Omental fat pad (tissue), 4 donors: ENCODE measurements at places on chromosomes 6 and 20.
A peak's percentile ranks its signal among the peaks of the same experiment; 100 is the strongest.

- DNase-seq = no peak
Measured at GRCh38 chr6:51410453-51410852, 591.8 kb downstream of the TFAP2B start.

DNA sequence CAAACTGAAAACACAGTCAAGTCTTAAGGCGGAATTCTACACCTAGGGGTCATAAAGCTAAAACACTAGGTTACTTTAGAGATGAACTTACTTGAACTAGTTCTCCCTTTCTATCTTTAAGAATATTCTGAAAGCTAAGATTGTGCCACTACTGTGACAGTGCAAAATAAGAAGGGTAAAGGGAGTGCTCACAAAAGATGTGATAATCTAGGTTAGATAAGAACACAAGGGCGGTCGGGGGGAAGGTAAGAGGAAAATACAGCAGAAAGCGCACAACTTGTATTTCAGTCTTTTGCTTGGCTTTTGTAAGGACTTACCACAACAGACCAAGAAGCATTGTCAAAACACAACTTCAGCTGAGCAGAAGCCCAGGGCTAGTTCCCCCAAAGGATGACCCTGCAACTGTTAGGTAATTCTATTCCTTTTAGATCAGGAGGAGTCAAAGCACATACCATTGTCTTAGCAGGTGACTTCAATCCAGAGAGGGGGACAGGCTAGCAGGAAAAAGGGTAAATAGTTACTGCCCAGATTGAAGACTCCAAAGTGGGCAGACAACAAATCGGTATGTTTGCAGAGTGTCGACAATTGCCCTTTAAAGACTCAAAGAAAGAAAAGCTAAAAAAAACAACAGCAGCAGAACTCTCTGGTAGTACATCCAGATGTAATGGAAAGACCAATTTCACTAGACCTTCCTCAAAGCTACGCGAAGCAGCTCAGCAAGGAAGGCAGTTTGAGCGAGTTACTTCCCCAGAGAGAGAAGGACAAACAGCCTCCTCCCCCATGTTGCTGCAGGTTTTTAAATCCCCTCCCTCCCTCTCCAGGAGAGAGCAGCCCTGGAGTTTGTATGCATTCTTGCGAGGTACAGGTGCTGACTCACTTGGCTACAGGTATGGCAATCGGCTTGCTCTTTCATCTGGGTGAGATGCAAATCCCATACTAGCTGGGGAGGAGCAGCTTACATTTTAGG is 59.0 kb downstream of the RIPOR2 start:
- DNase-seq = no peak

- DNase-seq = no peak
Measured at GRCh38 chr20:62830821-62831220, 14.0 kb downstream of the COL9A3 start.

DNA sequence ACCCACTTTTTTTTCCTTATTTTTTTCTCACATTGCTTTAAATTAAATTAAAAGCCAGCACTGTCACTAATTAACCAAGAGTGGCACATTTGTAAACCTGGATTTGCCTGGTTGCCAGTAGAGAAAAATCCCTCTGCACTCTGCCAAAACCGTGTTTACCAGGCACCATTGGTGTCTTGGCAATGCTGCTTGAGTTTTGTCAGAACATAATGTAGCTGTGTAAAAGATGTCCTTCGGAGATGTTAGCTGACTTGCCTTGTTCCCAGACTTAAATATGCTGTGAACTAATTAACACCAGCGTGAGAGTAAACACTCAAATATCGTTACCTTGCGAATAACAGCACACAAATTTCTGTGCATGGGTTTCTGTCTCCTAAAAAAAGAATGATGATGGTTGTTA is 694.9 kb upstream of the ID4 start:
- DNase-seq = no peak

- no peak for DNase-seq
Measured at GRCh38 chr6:36533321-36533720, 14.0 kb downstream of the STK38 start.

GRCh38 chr20:23235173-23236027 is 115.2 kb upstream of the NXT1 start:
- no peak for DNase-seq

DNA sequence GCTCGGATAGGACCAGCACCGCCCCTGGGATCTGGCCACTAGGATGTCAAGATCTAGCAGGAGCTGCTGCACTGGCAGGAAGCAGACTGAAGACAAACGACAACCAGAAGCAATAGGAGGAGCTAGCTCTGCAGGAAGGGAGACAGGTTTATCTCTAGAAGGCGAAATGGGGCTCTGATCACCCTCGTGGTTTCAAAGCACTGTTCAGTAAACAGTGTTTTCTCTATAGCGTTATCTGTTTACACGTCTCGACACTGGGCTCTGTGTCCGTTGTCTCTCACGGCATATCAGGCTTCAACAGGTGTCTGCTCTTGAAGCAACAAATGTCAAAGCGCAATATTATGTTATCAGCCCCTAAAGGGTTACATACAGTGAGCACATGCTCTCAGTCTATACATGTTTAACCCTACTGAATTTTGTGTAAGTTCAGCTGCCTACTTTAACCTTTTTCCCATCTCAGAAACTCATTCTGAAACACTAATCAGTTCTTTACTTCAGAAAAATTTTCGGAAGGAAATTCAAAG is 23.8 kb downstream of the TMEM14B start:
- DNase-seq = no peak

- DNase-seq = no peak
Measured at GRCh38 chr6:33344701-33345697, 27.5 kb upstream of the ZBTB22 start.

DNA sequence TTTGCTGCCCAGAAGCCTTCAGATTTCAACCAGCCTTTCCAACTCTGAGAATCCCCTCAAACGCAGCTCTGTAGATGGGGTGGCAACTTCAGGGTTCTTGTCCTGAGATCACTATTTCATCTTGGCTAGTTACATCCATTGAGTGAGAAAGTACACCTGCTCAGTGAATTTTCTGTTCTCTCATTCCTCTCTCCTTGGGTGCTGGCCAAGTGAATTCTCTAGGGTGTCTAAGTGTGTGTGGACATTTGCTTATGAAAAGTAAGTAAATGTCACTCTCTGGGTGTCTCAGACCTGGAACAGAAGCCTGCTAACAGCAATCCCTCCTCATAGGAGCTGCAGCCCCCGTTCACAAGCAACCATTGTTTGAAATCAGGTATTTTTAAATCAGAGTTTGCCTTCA is 3.8 kb downstream of the RIN2 start:
- DNase-seq = no peak

- DNase-seq = no peak
Measured at GRCh38 chr6:147001621-147002020, 202.6 kb upstream of the STXBP5 start.

- no peak for DNase-seq
Measured at GRCh38 chr6:31557443-31558317, 10.3 kb downstream of the NFKBIL1 start.

DNA sequence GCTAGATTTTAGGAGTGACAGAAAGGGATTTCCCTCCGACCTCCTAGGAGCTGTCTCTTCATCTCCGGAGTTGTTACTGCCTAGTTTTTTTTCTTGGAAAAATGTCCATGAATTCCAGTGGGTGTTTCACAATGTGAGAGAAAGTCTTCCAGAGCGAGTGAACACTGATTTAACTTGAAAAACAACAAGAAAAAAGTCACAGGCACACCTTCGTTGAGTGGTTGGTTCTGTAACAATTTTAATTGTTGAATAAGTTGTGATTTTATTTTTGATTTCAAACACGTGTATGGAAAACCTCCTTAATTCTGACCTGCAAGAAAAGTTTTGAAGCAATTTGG is 2.9 kb downstream of the TFAP2C start:
- DNase-seq = no peak

DNA sequence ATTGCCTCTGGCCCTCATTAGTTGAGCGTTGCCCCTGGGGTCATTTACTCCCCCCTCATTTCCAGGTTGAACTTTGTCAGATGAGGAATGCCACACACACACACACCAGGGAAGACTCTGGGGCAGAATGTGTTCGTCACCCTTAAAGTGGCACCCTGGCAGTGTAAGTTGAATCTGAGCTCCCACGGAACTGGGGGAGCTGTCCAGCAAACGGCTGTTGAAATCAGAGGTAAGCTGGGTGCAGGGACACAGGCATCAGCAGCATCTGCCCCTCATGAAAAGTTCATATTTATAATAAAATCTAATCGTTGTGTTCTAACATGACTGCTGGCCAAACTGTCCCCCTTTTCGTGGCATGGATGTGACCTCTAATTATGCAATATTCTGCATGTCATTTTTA is 4.3 kb upstream of the MC3R start:
- DNase-seq = no peak

GRCh38 chr6:98946879-98947410 is 801 bp downstream of the FBXL4 start:
- peak; percentile 27 for DNase-seq

DNA sequence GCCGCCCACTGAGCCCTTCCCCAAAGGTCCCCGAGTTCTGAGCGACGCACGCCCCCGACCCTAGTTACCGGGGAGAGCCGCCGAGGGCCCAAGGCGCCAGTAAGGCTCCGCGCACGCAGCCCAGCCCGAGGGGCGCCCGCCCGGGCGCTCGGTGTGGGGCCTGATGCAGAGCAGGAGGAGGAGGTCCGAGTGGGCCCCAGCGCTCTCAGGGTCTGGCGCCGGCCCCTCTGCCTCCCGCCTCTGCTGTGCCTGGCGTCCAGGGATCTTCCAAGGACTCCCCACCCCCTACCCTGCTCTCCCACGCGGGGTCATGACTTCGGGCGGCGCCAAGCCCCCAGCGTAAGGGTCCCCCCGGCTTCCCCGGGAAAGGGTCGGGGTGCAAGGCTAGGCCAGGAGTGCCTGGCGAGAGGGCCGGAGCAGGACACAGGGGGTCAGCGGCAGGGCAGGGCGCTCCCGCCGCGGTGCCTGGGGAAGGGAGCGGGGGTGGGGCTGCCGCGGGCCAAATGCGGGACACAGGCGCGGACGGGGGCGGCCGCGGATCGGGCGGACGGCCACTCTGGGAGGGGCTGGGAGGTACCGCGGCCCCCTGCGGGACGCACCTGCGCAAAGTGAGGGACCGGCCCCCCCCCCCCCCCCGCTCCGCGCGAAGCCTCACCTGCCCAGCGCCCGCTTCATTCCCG is 637 bp downstream of the ABHD12 start:
- no peak for DNase-seq

DNA sequence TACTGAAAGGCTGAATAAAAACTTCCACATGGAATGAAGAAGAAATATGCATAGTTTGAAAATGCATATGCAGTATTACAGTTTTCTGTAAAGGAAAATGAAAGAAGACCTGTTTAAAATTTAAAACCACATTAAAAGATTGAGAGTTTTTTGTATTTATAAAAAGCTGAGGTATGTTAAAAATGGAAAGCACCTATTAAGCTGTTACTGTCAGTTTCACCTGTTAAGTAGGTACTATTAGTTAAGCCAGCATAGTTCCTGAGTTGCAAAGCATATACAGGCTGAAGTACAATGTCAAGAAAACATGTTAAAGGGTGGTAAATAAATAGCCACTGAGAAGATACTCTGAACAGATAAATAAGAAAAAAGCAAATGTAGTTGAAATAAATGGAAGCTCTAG is 69.9 kb downstream of the ATXN1 start:
- DNase-seq = no peak

GRCh38 chr6:147190556-147190955 is 13.7 kb upstream of the STXBP5 start:
- DNase-seq = no peak

- DNase-seq = no peak
Measured at GRCh38 chr20:44979090-44979621, 12.8 kb downstream of the STK4 start.

- no peak for DNase-seq
Measured at GRCh38 chr6:44471271-44471981, 83.9 kb downstream of the CDC5L start.

DNA sequence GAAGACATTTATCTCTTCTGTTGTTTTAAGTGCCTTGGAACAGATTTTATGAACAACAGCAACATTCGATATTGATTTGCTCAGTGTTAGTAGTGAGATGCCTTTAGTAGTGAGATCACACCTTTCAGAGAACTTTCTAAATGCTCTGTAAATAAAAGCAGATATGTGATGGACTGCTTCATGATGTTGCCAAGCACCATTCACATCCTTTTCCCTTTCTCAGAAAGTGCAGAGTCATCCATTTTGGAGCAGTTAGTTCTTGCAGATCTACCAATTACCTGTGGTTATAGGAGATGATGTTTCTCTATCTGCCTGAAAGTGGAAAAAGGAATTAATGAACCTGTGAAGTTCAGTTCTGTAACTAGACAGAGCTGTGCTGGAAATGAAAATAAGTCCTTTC is 27.0 kb downstream of the CBFA2T2 start:
- no peak for DNase-seq

DNA sequence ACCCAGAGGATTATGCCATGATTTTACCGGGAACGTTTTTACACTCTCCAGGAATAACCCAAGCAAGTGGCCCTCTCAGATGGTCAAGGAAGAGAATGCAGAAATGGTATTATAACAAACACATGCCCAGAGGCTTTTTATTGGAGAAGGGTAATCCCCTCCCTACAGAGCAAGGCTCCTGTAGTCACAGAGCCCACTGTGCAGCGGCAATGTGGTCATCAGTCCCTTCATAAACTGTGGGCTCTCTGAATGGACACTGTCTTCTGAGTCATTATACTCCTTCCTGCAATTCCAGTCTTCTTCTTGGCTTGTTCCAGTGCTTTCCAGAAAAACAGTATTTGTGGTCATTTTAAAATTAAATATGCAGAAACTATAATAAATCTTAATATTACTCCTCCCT is 74.7 kb downstream of the LAMA4 start:
- no peak for DNase-seq

DNA sequence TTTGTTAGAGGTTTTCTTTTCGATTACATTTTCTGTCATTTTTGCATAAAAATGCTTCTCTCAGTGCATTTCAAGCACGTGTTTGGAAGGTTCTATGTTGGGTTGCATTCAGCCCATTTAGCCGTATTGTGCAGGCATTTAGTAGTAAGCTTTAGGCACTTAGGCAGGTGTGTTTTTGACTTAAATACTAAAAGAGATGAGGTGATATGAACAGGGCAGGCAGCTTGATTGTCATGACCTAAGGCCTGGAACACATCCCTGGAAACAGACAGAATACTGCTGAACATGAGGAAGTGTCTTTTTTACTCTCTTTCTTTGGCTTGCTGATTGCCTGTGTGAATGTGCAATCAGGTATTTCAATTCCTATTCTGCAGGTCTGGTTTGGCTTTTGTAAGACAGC is 610.5 kb upstream of the MAN1A1 start:
- no peak for DNase-seq

DNA sequence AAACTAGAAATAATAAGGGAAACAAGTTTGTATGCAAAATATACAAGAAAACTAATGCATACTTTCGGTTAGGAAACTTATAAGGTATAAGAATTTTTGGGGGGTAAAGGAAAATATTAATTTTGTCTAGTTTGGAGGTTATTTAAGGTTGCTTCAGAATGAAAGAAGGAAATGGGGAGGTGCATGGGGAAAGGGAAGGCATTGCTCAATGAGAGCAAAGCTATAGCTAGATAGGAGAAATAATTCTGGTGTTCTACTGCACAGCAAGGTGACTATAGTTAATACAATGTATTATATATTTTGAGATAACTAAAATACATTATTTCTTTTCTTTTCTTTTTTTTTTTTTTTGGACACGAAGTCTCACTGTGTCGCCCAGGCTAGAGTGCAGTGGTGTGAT is 5.4 kb upstream of the MYMX start:
- no peak for DNase-seq
